ENCODE measurements at places on chromosomes 3 and 15.

GRCh38 chr15:95664450-95664849, 666.0 kb upstream of the NR2F2 start:
- H3K27me3 ChIP-seq = no peaks in the 10 kb centered on the region
- no peak overlapping the region for H3K27ac ChIP-seq
- no peak overlapping the region for H3K4me3 ChIP-seq
- peak; percentile 44 for DNase-seq
- H3K4me1 ChIP-seq = peaks cover 8% of the 10 kb centered on the region
- H3K36me3 ChIP-seq = no peaks in the 10 kb centered on the region

DNA sequence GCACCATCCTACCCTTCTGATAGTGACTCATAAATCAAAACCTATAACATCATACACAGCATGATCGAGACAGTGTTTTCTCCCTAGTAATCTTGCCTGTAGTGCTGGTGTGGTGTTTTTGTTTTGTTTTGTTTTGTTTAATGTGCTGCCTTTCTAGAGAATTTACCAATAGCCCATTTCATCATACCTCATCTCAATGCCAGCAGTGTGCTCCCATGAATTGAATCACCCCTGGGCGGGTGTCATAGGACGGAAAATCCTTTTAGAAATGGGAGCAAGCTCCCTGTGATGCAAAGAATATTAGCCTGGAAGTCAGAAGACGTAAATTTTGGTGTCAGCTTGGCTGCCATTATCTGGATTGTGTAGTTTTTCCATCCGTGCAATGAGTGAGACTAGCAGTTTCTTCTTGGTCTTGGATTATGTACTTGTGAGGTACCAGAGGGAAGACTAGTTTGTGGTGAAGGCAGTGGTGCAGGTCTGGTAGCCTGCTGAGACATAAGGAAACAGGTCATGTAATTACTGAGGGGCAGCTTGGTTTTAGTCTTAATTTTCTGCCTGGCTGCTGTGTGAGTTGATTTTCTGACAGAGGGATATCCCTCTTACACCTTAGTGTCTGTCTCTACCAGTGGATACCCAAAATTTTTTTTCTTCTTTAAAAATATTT, 29.9 kb downstream of the IGSF10 start:
- peaks cover 7% of the 10 kb centered on the region for H3K4me1 ChIP-seq
- H3K4me3 ChIP-seq = no peak overlapping the region
- H3K36me3 ChIP-seq = no peaks in the 10 kb centered on the region
- H3K27ac ChIP-seq = no peak overlapping the region
- no peaks in the 10 kb centered on the region for H3K27me3 ChIP-seq

DNA sequence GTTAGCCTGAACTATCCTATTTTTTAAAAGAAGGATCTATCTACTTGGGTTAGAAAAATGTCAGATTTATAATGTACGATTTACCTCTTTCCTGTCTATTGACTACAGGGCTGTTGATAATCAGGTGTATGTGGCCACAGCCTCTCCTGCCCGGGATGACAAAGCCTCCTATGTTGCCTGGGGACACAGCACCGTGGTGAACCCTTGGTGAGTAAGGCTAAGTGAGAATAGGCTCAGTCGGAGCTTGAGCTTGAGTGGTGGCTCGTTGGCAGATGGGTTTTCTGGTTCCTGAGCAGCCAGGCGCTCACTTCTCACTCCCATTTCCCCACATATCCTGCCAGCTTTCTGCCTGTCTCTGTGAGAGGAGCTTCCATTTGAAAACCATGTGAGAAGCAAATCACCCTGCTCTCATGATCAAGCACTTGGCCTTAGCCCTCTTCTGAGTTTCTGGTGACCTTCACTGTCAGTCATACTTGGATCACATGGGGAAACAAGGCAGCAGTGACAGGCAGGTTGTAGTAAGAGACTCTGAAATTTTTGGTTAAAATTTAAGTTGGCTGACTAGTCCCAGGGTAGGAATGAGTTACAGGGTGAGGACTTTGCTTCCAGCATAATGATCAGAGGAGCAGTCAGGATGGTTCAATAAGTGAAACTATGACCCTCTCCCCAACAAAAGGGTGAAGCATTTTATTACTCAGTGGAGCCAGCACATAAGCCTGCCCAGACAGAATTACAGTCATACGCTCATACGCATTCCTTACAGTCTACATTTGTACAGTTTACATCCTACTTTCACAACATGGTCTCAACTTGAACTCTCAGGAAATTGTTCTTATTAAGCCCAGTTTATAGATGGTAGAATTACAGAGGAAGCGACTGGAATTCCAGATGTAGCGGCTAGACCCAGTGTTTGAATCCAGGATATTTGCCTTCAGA, 18.0 kb downstream of the NIT2 start:
- DNase-seq = peak; percentile 19
- H3K27me3 ChIP-seq = no peaks in the 10 kb centered on the region
- no peaks in the 10 kb centered on the region for H3K4me1 ChIP-seq
- no peak overlapping the region for H3K4me3 ChIP-seq
- no peak overlapping the region for H3K27ac ChIP-seq

GRCh38 chr15:65595960-65596359, 15.0 kb downstream of the INTS14 start:
- H3K4me3 ChIP-seq = no peak overlapping the region
- no peak for DNase-seq
- no peaks in the 10 kb centered on the region for H3K4me1 ChIP-seq
- H3K27ac ChIP-seq = no peak overlapping the region
- H3K36me3 ChIP-seq = peaks cover 3% of the 10 kb centered on the region
- H3K27me3 ChIP-seq = no peaks in the 10 kb centered on the region

- no peak overlapping the region for H3K4me3 ChIP-seq
- peak; percentile 43 for DNase-seq
- no peaks in the 10 kb centered on the region for H3K36me3 ChIP-seq
- no peaks in the 10 kb centered on the region for H3K27me3 ChIP-seq
Observed at GRCh38 chr3:79534727-79535126, 233.1 kb downstream of the ROBO1 start.

DNA sequence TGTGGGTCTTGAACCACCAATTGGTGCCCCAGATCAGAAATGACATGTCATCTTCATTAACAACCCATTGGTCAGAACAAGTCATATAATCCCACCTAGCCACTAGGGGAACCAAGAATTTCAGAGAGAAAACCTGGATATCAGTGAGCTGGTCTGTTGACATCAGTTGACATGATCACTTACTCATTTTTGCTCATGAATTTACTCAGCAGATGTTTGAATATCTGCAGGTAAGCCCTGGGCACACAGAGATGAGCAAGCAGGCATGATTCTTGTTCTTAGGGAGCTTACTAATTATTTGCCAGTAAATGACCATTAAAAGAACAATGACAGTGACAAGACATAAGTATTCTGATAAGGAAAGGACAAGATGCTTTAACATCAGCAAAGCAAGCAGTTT, 64.3 kb upstream of the PLCL2 start:
- H3K27me3 ChIP-seq = no peaks in the 10 kb centered on the region
- no peaks in the 10 kb centered on the region for H3K4me1 ChIP-seq
- H3K4me3 ChIP-seq = no peak overlapping the region
- no peak for DNase-seq
- H3K27ac ChIP-seq = no peak overlapping the region

GRCh38 chr15:62104401-62104800, 37.6 kb downstream of the C2CD4A start:
- no peak overlapping the region for H3K4me3 ChIP-seq
- H3K27ac ChIP-seq = no peak overlapping the region
- H3K27me3 ChIP-seq = no peaks in the 10 kb centered on the region
- no peaks in the 10 kb centered on the region for H3K36me3 ChIP-seq
